ENCODE measurements at places on chromosomes 7 and 10. TPM values are rescaled to one million over a fixed set of nuclear protein-coding genes. Genes with fewer than 3 reads are reported as not detected.

The TMEM270 gene
- total RNA-seq: not detected

The FLNC gene
- total RNA-seq: 28.6 TPM

DNA sequence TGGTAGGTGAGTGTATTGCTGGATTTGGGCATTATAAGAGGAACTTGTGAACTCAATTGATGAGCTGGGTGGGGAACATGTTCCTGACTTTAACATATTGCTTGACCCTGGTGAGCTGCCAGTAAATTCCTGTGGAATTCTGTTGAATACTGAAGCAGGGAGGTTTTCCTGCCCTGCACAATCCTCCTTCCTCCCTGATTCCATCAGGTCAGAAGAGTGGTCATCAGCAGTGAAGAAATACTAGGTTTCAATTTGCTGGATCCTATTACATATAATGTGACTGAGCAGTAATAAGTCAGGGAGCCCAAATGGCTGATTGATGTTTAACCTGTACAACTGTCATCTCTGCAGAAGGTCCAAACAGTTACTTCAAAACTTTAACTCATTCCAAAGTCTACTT, 581.2 kb downstream of the SUGCT start:
- peak overlapping the region; percentile 24 for H3K4me3 ChIP-seq
- peaks cover 66% of the 10 kb centered on the region for H3K4me1 ChIP-seq
- H3K27me3 ChIP-seq: no peaks in the 10 kb centered on the region

DNA sequence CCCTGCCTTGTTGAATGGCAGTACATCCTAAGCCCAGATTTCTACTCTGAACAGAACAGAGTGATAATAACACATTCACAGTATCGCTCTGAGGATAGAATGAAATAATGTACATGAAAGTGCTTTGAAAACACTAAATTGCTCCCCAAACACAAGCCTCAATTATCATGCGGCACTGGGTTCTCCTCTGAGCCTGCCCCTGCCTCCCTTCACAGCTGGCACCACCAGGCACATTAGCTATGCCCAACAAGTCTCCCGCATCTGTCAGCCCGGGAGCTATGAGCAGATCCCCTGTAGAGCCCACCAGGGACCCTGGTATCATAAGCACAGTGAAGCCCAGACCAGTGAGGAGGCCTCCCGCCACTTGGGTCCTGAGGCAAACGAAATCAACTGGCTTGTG, 405.5 kb downstream of the GRID1 start:
- no peak for DNase-seq
- H3K4me1 ChIP-seq: no peaks in the 10 kb centered on the region
- no peaks in the 10 kb centered on the region for H3K36me3 ChIP-seq
- no peak overlapping the region for H3K4me3 ChIP-seq
- no peaks in the 10 kb centered on the region for H3K27me3 ChIP-seq
- H3K27ac ChIP-seq: no peak overlapping the region

The ZMIZ2 gene
- total RNA-seq: 96.4 TPM

The SPACDR gene
- total RNA-seq: not detected

DNA sequence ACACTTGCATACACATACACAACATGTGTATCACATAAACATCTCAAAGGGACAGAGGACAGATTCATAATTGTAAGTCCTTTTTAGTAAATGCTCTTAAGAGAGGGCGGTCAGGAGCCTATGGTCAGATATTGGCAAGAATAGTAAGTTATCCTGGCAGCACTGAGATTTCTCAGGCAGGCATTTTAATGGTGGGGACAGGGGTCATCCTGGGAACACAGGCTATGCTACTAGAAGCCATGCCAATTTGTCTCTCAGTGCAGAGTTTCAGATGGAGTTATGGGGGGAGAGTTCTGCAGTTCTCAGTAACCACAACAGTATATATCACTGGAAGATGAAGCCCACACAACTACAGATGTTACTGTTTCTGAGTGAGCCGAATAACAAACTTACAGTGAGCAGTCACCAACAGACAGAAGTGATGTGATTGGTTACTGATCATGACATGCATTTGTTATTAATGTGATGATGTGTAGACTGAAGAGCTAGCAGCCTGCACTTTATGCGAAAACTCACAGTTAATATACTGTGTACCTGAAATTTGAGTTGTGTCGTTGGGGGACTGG, 16.4 kb downstream of the ZNF487 start:
- H3K4me3 ChIP-seq: no peak overlapping the region
- no peak for DNase-seq
- no peaks in the 10 kb centered on the region for H3K36me3 ChIP-seq

GRCh38 chr7:149369497-149369896, 91.4 kb downstream of the ZNF777 start:
- no peak overlapping the region for H3K4me3 ChIP-seq
- no peak overlapping the region for H3K27ac ChIP-seq
- no peaks in the 10 kb centered on the region for H3K27me3 ChIP-seq
- no peaks in the 10 kb centered on the region for H3K4me1 ChIP-seq

- no peak overlapping the region for H3K4me3 ChIP-seq
- H3K36me3 ChIP-seq: no peaks in the 10 kb centered on the region
- H3K27ac ChIP-seq: no peak overlapping the region
These were observed 7.9 kb downstream of the CCDC3 start for GRCh38 chr10:12993595-12993994.

DNA sequence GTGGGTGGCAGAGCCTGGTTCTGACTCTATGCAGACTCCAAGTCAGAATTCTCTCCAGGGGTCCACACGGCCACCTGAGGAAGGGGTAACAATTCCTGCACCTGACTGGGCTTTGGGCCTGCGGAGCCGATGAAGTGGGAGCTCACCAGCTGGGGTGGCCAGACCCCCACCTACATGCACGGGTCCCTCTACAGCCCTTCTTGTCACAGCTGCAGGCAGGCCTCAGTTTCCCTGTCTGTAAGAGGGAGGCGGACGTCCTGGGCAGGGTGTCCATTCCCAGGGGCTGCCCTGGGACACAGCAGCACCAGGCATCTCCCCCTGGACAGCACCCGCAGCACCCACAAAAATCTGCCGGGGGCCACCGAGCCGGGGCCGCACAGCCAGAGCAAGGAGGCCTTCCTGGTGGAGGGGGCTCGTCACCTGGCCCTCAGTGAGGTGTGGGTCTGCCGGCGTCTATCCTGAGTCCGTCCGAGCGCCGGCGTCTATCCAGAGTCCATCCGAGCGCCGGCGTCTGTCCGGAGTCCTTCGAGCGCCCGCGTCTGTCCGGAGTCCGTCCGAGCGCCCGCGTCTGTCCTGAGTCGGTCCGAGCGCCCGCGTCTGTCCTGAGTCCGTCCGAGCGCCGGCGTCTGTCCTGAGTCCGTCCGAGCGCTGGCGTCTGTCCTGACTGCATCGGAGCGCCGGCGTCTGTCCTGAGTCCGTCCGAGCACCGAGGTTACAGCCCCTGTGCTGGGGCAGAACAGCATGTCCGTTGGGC, 65.1 kb downstream of the PDGFA start:
- no peak overlapping the region for H3K27ac ChIP-seq
- no peak overlapping the region for H3K4me3 ChIP-seq
- DNase-seq: no peak
- peaks cover 41% of the 10 kb centered on the region for H3K4me1 ChIP-seq
- no peaks in the 10 kb centered on the region for H3K36me3 ChIP-seq

The CPA2 gene
- not detected for total RNA-seq

The SP4 gene
- total RNA-seq: 9.6 TPM

DNA sequence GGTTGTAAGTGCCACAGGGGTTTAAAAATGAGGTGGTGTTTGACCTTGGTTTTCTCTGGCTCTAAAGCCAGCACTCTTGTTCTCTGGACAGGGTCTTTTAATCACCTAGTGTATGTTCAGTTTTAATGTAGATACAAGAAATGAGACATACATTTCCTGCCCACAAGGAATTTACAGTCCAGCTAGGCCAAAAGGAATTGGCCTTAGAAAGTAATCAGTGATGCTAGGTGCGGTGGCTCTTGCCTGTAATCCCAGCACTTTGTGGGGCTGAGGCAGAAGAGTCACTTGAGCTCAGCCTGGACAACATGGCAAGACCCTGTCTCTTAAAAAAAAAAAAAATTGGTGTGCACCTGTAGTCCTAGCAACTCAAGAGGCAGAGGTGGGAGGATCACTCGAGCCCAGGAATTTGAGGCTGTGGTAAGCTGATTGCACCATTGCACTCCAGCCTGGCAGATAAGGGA, 100.2 kb downstream of the LRMDA start:
- DNase-seq: no peak
- no peaks in the 10 kb centered on the region for H3K36me3 ChIP-seq
- peaks cover 30% of the 10 kb centered on the region for H3K27me3 ChIP-seq
- no peak overlapping the region for H3K27ac ChIP-seq

GRCh38 chr10:132332433-132332754, 401 bp downstream of the LRRC27 start:
- H3K36me3 ChIP-seq: peaks cover 3% of the 10 kb centered on the region
- peaks cover 50% of the 10 kb centered on the region for H3K4me1 ChIP-seq
- H3K27me3 ChIP-seq: no peaks in the 10 kb centered on the region
- H3K27ac ChIP-seq: peak overlapping the region; percentile 85

- DNase-seq: no peak
- no peaks in the 10 kb centered on the region for H3K27me3 ChIP-seq
- peak overlapping the region; percentile 90 for H3K27ac ChIP-seq
- H3K4me3 ChIP-seq: no peak overlapping the region
These were observed 68.7 kb upstream of the KLF6 start for GRCh38 chr10:3853547-3854303.

The TWIST1 gene
- 53.4 TPM for total RNA-seq

DNA sequence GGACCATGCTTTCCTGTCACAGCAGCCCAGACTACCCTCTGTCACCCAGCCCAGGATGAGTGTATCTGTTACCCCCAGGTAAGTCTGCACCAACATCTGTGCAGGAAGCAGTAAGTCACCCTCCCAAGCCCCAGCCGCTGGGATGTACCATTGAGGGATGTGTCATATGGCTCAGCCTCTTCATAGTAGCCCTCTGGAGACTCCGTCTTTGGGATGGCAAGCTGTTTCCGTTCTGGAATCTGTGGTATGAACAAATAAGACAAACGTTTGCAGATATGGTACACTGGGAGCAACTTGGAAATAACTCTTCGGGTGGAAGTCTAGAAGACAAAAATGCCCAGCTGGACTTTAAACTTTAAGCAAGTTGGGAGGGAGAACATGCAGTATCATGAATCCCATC, 81.3 kb downstream of the AFAP1L2 start:
- no peaks in the 10 kb centered on the region for H3K36me3 ChIP-seq
- peaks cover 16% of the 10 kb centered on the region for H3K4me1 ChIP-seq
- no peak for DNase-seq
- H3K27me3 ChIP-seq: no peaks in the 10 kb centered on the region
- no peak overlapping the region for H3K27ac ChIP-seq

DNA sequence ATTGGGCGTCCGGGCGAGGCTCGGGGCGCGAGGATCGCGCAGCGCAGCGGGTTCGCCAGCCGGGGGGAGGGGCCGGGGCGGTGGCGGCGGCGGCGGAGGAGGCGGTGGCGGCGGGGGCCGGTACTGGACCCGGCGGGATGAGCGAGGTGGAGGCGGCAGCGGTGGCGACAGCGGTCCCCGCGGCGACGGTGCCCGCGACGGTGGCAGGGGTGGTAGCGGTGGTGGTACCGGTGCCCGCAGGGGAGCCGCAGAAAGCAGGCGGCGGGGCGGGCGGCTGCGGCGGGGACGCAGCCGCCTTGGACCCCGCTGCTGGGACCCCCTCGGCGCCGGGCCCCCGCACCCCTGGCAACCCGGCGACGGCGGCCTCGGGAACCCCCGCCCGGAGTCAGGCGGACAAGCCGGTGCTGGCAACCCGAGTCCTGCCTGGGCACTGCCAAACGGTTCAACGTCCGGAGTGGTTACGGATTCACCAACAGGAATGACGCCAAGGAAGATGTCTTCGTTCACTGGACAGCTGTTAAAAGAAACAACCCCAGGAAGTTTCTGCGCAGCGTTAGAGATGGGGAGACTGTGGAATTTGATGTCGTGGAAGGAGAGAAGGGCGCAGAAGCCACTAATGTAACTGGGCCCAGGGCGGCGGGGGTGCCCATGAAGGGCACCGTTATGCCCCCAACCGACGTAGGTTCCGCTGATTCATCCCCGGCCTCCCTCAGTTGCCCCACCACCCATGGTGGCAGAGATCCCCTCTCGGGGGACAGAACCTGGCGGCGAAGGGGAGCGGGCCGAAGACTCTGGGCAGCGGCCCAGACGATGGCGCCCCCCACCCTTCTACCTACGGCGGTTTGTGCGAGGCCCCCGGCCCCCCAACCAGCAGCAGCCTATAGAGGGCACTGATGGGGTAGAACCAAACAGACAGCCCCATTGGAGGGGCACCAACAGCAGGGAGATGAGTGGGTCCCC, 100.3 kb upstream of the CPXM2 start:
- no peak overlapping the region for H3K4me3 ChIP-seq
- H3K4me1 ChIP-seq: peaks cover 23% of the 10 kb centered on the region
- peaks cover 40% of the 10 kb centered on the region for H3K27me3 ChIP-seq
- DNase-seq: peak; percentile 82

DNA sequence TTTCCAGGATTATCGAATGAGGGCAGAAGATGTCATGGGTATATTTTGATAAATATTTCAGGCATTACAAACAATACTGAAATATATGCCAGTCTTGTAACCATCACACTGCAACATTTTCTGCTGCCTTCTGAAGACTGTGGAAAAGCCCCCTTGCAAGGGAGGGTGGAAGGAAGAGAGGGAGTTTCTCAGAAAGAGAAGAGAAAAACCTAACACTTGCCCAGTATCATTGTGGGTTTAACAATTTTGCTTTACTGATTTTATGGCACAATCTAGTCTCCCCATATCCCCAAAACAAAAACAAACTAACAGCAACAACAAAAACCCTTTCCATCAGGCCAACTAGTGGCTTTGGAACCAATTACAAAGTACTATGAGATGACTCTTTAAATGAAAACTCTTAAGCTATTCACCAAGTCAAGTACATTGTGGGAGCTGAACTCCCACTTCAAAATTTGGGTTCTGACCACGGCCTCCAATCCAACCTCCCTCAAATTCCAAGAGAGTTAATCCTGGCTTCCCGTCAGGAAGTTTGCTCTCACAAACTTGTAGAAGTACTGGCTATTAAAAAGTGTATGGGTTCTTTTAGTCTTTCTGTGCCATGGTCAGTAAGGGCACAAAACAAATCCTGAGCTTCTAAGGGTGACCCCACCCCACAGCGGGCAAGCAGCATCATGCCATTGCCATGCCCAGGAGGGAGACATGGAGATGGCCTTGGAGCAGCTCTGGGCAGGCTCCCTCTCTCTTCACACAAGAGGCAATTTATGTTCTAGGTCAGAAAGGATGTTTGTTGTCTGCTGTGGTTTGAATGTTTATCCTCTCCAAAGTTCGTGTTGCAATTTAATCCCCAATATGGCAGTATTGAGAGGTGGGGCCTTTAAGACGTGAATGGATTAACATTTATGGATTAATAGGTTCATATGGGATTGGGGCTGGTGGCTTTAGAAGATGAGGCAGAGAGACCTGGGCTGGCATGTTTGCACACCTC, 96.3 kb downstream of the JAZF1 start:
- no peaks in the 10 kb centered on the region for H3K27me3 ChIP-seq
- no peak overlapping the region for H3K4me3 ChIP-seq
- no peak for DNase-seq
- H3K27ac ChIP-seq: peak overlapping the region; percentile 41
- peaks cover 20% of the 10 kb centered on the region for H3K4me1 ChIP-seq

The MYL10 gene
- total RNA-seq: 0.52 TPM

DNA sequence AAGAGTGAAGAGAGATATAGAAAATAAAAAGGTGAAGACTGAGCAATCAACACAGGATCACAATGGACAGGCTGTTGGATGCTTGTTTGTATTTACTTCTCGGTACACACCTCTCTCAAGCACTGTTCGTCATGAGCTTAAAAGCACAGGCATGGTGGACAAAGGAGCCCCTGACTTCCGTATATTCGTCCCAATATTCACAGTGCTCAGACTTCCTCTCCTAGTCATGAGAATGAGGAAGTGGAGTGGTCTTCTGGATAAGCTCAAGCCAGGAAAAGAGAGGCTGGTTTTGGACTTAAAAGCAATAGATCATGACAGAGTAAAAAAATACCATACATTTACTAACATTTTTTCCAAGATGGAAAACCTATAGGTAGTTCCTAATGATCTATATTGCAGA, 172.5 kb downstream of the SORCS1 start:
- no peaks in the 10 kb centered on the region for H3K4me1 ChIP-seq
- H3K36me3 ChIP-seq: no peaks in the 10 kb centered on the region
- no peak overlapping the region for H3K4me3 ChIP-seq
- H3K27me3 ChIP-seq: no peaks in the 10 kb centered on the region
- no peak overlapping the region for H3K27ac ChIP-seq

All from osteocyte (in vitro differentiated cells).